DMS 273 treated with DMSO at 0.1 percent for 48 hours (cell line): ENCODE measurements at places on chromosomes 7 and 10.
A peak's percentile ranks its signal among the peaks of the same experiment; 100 is the strongest.

GRCh38 chr10:52864201-52865106, 91.9 kb upstream of the MBL2 start:
- no peak for DNase-seq

GRCh38 chr10:29830531-29831512, 196.1 kb upstream of the SVIL start:
- no peak for DNase-seq

- DNase-seq: no peak
These were observed 24.0 kb downstream of the KCNMA1 start for GRCh38 chr10:77613476-77614130.

- DNase-seq: no peak
These were observed 112.6 kb downstream of the SH3PXD2A start for GRCh38 chr10:103742824-103743223.

GRCh38 chr7:108104324-108104723, 25.8 kb downstream of the LAMB4 start:
- no peak for DNase-seq

GRCh38 chr10:123470336-123470921, 195.7 kb upstream of the GPR26 start:
- DNase-seq: no peak

GRCh38 chr7:36082910-36083309, 70.1 kb upstream of the EEPD1 start:
- no peak for DNase-seq

- no peak for DNase-seq
These were observed 186.9 kb downstream of the SND1 start for GRCh38 chr7:127838816-127839415.

DNA sequence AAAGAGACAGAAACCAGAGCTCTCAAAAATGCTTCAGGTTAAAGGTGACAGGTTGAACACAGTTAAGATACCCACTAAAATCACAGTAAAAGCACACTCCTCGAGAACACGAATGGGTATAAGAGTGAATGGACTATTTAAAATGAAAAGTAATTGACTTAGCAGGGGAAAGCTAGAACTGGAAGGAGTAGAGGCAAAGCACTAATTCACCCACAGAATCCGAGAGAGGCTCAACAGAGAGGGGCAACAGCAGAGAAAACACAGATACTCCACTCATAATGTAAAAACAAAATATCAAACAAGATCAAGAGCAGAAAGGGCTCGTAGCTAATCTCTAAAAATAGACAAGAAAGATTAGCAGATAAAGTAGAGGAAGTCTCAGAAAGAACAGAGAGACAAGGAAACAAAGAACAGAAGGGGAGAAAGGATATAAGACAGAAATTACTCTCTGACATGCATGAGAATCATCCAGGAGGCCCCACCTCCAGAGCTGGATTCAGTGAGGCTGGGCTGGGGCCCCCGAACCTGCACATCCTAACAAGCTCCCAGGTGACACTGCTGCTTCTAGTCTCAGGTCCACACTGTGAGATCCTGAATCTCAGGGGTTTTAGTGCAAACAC, 117.6 kb downstream of the GALNT11 start:
- no peak for DNase-seq

DNA sequence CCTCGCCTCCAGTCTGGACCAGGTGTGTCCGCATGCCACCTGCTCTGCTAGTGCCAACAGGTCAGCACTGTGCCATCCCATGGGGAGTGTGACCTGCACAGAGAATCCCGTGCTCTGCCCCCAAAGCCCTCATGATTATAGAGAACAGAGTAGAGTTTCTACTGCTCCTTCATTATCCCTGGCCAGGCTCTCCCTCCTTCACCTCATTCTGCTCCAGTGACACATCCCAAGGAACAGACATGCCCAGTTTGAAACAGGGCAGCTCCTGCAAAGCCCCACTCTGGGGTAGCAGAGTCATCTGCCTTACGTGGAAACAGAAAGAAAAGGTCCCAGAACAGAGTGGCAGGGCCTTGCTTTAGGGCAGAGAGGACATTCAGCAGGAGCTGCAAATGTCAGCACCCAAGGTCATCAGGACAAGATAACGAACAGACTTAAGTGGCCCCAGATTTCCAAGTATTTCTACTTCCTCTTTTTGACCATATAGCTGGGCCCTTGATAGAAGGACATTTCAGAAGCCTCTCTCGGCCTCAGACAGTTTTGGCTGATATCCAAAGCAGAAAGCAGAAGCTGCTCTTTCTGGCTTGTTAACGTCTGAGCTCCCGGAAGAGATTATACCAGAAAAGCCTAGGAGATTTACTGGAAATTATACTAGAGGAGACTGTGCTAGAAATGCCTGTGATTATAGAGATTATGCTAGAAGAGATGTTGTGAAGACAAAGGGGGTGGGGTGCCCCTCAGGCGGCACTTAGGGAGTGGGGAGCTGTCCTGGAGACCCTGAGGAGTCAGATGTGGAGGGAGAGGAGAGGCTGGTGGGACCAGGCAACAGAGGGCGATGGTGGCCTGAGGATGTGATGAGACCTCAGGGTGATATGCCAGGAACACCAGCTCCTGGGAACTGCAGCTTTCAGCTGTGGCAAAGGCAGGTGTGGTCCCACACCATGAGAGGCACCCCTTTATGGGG, 12.6 kb downstream of the TMEM176B start:
- no peak for DNase-seq

DNA sequence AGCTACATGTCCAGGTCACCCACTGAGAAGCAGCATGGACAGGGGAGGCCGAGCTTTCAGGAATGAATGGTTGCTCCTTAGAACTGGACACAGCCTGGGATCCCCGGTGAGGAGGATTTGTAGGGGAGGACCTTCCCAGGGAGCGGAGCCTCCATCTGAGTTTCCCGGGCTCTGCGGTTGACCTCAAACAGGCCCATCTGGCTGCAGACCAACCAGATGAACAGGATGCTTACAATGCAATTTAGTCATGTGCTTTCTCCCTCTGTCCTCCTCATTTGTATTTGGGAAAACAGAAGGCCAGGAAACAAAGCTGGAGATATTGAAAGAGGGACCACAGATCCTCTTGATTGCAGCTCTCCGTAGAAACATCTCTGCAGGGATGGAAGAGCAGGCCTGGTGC, 104.8 kb downstream of the EMX2 start:
- no peak for DNase-seq

DNA sequence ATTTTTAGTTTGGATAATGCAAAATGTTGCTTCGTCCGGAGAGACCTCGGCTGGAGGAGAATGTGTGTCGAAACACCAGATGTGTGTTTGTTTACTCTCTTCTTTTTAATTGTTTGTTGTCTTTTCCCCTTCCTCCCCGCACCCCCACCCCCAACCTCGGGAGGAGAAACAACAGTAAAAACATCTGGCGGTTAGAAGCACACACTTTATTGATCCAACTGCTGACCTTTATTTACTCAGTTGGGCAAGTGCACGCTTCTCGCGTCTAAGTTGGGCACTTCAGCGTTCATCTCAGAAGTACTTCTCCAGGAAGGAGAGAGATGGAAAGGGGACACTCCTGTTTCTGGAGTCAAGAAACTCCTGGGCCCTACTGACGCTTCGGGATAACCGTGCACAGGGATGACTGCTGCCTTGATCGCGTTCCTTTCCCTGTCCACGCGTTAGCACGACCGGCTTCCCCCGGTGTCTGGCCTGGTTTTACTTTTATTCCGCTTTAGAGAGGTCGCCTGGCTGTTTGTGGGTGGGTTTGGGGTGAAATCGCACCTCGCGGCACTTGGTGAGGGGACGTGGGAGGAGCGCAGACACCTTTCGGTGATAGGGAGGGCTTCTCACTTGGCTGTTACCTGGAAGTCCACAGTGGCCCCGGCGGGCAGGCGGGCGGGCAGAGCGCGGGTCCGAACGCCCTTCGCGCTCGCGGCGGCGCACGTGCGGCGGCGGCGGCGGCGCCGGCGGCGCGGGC, 168.3 kb upstream of the PPP1R3A start:
- peak; percentile 51 for DNase-seq

- no peak for DNase-seq
These were observed 84.9 kb downstream of the CHRM2 start for GRCh38 chr7:136953386-136953785.

DNA sequence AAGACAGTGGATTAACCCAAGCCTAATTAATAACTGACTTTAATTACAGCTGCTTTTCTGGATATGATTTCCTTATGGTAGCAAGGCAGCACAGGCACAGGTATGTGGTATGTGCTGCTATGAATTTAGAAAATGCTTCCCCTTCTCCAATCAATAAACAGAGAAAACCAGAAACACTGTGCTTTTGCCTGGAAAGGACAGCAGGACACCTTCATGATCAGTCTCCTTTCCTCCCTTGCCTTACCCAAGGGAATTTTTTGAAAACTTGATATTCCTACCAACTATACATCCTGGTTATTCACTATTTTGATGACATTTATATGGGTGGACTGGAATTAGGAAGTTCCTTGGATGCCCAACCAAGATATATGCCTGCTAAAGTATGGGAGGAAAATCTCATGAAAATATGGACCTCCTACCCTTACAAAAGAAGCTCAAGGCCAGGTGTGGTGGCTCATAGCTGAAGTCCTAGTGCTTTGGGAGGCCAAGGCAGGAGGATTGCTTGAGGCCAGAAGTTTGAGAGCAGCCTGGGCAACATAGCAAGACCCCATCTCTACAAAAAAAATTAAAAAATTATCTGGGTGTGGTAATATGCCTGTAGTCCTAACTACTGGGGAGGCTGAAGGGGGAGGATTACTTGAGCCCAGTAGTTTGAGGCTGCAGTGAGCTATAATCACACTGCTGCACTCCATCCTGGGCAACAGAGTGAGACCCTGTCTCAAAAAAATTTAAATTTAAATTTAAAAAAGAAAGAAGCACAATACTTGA, 106.3 kb upstream of the WAC start:
- no peak for DNase-seq

- no peak for DNase-seq
These were observed 140.5 kb downstream of the ARL4A start for GRCh38 chr7:12827920-12828319.

GRCh38 chr10:1359626-1359955, 303.4 kb downstream of the WDR37 start:
- no peak for DNase-seq

DNA sequence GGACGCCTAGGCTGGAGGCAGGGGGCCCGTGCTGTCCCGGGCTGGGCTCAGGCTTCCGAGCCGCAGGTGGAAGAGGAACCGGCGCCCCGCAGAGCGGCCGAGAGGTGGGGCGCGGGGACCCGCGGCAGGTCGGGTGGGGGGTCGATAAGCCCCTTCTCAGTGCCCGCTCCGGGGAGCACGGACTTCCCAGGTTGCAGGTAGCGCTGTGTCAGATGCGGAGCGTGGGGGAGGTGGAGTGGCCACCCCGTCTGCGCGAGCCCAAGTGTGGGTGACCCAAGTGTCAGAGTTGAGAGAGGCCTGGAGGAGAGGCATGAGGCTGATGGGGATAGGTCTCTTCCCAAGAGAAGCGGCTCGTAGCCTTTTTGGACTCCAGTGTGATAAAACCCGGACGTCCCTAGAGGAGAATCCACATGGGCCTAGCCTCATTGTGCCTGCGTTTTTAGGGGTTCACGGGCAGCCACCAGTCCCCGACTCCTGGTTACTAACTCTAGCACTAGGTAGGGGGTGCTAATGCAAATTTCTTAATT, 580 bp downstream of the EEPD1 start:
- DNase-seq: no peak

- no peak for DNase-seq
These were observed 30.1 kb downstream of the SND1 start for GRCh38 chr7:127682140-127682539.

DNA sequence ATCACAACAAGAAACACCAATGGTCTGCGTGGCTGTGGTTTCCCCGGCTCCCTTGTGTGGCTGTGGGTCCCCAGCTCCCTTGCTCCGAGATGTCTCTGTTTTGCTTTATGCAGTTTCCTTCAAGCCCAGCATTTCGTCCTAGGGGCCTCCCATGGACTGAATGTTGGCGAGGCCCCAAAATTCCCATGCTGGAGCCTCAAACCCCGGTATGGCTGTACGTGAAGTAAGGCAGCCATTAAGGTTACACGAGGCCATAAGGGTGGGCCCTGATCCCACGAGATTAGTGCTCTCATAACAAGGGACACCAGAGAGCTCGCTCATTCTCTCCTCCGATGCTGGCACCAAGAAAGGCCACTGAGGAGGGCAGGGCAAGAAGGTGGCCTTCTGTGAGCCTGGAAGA, 44.6 kb downstream of the INSIG1 start:
- DNase-seq: no peak

DNA sequence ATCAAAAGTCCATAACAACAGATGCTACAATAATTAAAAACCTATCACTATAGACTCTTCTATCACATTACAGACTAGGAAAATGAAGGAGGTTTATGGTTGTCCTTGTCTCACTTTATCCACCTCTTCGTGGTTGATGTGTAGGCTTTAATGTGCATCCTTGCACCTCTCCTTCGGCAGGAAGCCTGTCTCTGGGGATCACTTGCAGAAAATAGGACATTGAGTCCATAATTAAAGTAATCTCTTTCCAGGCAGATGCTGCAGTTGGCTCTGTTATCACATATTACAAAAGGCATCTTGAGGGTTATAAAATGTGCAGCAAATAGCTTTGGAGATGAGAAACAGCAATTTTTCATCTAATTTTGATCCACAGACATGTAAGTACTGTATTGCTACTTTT, 168.4 kb downstream of the RELN start:
- no peak for DNase-seq

- peak; percentile 30 for DNase-seq
These were observed 809 bp downstream of the C10orf143 start for GRCh38 chr10:130109796-130110245.

DNA sequence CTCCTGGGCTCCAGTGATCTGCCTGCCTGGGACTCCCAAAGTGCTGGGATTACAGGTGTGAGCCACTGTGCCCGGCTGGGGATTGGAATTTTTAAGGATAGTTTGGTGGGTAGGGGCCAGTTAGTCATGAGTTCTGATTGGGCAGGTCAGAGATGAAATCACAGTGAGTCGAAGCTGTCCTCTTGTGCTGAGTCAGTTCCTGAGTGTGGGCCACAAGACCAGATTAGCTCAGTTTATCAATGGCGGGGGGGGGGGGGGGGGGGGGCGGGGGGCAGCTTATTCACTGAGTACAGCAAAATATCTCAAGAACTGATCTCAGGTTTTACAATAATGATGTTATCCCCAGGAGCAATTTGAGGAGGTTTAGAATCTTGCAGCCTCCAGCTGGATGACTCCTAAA, 11.6 kb upstream of the ERCC6 start:
- DNase-seq: no peak

GRCh38 chr7:20016669-20017068, 200.5 kb downstream of the MACC1 start:
- DNase-seq: no peak

- DNase-seq: no peak
These were observed 223.2 kb upstream of the IGFBP3 start for GRCh38 chr7:46143949-46144917.

DNA sequence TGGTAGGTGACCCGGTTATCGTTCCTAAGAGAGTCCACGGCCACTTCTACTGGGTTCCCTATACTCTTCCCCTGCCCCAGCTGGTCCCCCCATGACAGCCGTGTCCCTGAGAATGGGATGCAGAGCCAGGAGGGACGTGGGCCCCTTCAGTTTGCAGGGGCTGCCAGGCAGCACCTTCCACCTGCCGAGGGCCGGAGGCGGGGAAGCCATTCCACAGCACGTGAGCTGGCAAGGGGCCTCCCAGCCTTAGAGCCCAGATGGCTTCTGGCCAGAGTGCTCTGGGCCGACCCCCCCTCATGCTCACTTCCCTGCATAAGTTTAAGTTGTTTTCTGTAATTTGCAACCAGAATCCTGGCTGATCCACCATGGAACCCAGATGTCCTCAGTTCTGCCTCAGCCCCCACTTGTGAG, 39.0 kb downstream of the DIP2C start:
- no peak for DNase-seq
